Astrocyte of the hippocampus (primary cell): ENCODE measurements at places on chromosomes 12 and 14.

DNA sequence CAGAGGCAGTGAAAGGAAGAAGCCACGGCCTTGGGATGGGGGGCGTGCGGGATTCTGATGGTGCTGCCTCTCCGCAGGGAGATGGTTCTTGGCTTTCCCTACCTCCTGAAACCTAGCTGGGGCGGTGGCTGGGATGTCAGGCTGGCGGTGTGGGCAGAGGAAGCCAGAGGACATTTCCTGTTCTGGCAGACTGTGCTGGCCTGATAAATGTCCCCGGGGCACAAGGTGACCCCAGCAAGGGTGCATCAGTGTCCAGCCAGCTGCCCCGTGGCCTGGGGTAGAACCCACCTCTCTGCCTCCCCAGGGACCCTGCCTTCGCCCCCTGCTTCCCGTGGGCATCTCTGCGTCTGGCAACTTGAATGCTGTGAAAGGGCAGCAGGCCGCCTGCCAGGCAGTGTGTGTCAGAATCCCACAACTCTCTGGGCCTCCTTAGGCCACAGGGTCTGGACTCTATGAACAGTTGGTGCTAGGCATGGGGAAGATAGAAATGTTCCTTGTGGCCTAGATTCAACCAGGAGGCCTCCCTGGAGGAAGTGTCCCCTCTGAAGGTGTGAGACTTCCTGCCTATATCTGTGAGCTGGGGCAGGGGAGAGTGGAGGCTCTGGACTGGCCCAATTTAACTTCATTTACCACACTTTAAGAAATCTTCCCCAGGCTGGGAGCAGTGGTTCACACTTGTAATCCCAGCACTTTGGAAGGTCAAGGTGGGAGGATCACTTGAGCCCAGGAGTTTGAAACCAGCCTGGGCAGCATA is 4.9 kb downstream of the SH2B3 start:
- DNase-seq, result peak; percentile 66

DNA sequence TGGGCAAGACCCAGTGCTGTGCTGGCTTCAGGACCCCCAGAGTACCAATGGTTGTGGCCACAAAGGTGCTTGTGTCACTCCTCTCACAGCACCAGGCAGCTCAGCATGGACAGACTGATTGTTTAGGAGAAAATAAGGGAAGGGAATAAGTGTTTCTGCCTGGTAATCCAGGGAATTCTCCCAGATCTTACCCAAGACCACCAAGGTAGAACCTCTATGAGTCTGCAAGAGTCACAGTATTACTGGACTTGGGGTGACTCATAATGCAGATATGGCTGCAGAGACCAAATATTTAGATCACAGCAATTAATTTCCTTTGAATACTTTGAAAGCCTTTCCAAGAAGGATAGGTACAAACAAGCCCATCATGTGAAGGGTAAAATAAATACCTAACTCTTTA is 1178.3 kb upstream of the FLRT2 start:
- DNase-seq, result no peak

- DNase-seq, result no peak
These were observed 39.7 kb upstream of the TBX5 start for GRCh38 chr12:114445401-114446323.

DNA sequence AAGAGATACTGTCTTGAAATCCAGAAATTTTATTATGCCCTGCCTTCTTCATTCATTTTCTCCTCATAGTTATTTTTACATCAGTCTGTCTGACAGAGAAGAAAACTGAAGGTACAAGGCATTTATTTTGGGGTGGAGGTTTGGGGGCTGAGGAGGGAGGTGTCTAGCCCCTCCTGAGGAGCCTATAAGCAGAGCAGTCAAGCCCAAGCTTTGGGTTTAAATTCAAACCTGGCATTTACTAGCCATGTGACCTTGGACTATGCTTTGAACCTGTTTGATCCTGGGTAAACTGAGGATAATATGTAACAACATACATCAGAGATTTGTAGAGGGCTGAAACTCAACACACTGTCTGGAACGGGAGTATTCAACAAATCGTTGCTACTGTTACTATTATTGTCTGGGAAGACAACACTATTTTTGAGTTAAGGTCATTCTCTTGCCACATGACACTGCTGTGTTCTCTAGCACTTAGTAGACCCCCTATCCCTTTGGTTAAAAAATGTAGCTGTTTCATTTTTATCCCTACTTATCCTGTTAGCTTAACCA is 66.1 kb upstream of the STRN3 start:
- DNase-seq, result no peak

- no peak for DNase-seq
These were observed 26.0 kb upstream of the WSCD2 start for GRCh38 chr12:108103087-108103486.

GRCh38 chr14:70718383-70719118 is 76.8 kb downstream of the TTC9 start:
- DNase-seq, result no peak

GRCh38 chr12:104516821-104517220 is 60.1 kb downstream of the CHST11 start:
- DNase-seq, result no peak

- no peak for DNase-seq
These were observed 103.5 kb upstream of the PLEKHA5 start for GRCh38 chr12:19026034-19026433.

DNA sequence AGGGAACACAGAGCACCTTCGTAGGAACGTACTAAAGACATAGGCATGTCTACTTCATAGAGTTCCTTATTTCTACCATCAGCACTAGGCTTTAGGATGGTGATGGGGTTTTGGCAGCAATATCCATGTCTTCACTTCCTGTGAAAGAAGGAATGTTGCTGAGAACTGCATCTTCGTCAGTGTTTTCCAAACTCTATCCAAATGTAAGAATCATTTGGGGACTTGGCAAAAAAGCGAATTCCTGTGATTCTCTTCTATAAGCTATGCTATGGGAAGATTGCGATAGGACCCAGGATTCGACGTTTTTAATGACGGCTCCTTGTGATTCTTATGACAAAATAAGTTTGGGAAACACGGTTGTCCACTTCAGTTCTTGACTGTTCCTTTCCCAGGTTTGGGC is 39.8 kb downstream of the AKAP3 start:
- no peak for DNase-seq

- DNase-seq, result no peak
These were observed 6.3 kb downstream of the TESC start for GRCh38 chr12:117092886-117093285.

DNA sequence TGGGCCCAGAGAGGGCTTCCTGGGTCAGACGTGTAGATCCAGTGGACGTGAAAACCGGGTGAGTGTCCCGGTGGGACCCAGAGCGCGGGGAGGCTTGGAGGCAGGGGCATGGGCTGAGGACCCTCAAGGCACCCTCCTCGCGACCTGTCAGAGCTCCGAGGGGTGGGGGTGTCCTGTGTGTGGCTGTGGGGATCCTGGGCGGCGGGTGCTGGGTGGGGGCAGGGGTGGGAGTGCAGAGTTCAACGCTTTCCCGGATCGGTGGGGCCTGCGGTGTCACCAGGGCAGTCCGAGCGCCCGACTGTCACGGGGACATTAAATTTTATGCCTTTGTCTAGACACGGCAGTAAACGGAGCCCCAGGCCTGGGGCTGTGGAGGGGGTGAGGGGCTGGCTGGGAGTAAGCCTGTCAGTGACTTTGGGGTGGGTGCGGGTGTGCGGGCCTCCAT is 1.0 kb downstream of the TMEM121 start:
- DNase-seq, result no peak

GRCh38 chr12:132259364-132259871 is 70.0 kb downstream of the GALNT9 start:
- no peak for DNase-seq

DNA sequence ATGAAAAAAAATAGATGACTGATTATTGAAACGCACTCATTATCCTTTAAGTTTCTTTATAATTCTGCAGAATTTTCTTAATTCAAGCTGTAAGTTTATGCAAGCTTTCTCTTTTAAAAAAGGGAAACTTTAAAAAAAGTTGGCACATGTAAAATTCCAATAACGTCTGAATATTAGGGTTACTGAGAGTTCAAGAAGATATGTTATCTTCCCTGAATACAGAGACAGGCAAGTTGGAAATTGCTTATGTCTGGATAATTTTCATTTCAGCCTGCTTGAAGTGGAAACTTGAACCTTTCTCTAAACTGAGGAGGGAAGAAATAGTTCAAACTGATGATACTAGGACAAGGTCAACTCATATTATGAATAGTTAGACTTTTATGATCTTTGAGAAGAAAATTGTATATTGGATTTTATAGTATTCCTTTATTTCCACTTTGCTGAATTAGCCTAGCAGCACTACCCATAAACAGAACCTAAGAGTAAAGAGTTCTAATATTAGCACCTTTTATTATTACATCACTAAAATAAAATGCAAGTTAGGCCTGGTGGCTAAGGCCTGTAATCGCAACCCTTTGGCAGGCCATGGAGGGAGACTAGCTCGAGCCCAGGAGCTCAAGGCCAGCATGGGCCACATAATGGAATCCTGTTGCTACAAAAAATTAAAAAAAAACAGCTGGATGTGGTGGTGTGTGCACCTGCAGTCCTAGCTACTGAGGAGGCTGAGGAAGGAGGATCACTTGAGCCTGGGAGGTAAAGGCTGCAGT is 288.0 kb downstream of the TRHDE start:
- no peak for DNase-seq

DNA sequence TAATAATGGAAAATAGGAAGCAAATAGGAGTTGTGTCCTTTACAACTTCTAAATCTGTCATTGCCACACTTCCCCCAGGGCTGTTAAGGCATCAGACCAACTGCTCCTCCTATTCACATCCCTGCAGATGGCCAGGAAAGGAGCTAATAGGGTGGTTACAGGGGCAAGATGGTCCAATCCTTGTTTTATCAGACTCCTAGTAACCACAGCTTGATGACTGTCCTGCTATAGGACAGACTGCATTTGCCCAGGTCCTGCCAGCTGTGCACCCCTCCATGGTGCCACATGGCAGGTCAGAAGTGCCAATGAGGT is 10.9 kb upstream of the KRT2 start:
- no peak for DNase-seq

- no peak for DNase-seq
These were observed 7.2 kb downstream of the EEA1 start for GRCh38 chr12:92921877-92922276.

- peak; percentile 2 for DNase-seq
These were observed 22.4 kb upstream of the LRRK2 start for GRCh38 chr12:40202095-40203059.

DNA sequence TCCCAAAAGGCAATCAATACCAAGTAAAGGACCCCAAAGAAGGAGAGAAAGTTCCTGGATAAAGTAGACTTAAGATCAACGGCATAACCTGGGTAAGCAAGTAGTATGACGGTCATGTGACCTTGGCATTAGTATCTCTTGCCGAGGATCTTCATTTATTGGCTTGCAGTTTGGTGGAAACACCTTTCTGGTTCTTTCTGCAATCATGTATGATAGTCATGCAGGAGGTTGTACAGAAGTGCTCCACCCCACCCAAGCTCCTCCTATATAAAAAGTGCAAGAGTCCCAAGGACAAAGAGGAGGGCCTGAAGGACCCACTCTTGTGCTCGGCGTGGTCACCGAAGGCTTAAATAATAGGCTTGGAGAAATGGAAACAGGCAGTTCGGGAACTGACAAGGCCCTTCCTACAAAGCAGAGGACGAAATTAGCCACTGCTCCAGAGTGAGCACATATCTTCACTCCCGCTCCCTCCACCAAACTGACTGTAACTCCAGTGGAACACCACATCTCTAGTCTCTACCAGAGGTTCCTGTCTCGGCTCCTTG is 750 bp downstream of the CS start:
- peak; percentile 8 for DNase-seq

- peak; percentile 3 for DNase-seq
These were observed 970.7 kb upstream of the FBXO33 start for GRCh38 chr14:40402957-40403356.

DNA sequence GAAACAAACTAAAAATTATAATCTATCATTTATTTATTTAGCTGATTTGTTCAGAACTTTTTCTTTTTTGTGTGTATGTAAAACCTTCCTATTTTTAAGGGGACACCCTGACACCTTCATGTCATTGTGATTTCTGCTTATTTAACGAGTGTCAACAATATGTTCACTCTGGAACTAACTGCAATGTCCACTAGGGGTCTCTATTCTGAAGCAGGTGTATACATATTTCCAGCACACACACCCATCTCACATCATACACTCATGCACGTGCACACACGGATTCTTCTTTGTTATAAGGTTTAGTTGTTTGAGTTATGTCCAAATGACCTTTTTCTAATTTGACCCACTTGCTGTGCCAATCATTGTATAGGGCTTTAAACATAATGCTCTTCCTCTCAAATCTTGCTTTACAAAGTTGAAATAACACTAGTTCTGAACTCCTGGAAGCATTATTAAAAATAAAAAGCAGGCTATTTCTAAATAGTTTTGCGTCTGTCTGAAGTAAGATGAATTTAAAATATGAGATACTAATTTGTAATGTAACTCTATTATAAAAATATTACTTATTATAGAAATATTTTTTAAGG is 15.5 kb downstream of the E2F7 start:
- peak; percentile 74 for DNase-seq

GRCh38 chr14:60532442-60532841 is 23.5 kb downstream of the SIX6 start:
- DNase-seq, result no peak

GRCh38 chr12:25382311-25383106 is 131.8 kb upstream of the KRAS start:
- no peak for DNase-seq

DNA sequence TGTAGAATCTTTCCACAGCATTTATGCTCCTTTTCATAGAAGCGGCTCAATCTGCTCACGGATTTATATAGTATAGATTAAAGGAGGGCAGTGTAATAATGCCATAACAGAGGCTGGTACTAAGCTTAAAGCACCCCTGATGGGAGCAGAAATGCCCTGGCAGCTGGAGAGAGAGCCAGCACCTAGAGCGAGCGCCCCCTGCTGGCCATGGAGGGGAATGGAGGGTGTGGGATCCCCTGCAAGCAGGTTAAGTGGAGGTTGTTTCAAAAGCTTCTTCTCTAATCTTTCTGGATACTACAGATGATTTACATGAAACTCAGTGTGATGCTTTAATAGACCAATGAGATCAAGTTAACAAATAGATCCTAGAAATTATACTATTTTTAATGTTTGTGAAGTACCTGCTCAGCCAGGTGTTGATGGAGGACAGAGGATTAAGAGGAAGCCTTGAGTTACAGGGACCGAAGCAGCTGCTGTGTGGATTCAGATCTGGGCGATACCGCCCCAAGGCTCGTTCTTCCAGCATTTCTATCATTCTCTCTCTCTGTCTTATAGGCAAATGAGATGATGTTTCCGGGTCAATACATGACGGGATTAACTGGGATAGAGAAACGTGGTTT is 1519.3 kb upstream of the TMEM132C start:
- DNase-seq, result peak; percentile 46

DNA sequence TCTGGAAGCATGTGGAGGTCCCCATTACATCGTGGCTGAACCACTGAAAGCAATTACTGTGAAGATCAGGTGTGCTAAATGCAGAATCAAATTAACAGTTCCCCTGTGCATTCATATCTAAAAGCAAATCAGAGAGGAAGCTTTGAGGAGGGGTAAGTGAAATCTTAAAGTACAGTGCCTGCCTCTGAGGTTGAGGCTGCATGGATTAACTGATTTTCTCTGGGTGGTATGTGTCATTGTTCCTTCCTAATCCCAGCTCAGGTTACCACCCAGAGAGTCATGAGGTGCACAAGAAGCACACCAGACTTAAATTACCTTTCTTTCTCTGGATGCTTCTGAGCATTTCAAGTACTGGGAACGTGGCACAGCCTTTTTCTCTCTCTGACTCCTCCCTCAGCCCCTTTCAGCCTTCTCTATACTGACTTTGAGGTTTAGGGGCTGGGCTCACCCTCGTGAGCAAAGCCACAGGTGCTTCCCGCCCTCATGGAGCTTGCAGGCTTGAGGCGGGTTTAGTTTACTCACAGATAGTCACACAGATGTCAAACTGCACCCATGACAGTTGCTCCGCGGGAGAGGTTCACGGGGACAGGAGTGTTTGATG is 237.6 kb upstream of the CRY1 start:
- DNase-seq, result no peak

- DNase-seq, result peak; percentile 61
These were observed 5.2 kb upstream of the FOS start for GRCh38 chr14:75273272-75274049.
